Progenitor cell of endocrine pancreas (in vitro differentiated cells): ENCODE measurements at places on chromosomes 2 and 18. TPM values are rescaled to one million over a fixed set of nuclear protein-coding genes. Genes with fewer than 3 reads are reported as not detected.

GRCh38 chr2:121359170-121359569 lies 74.2 kb upstream of the TFCP2L1 start:
- no peak overlapping the region for H3K27ac ChIP-seq
- DNase-seq: no peak
- no peaks in the 10 kb centered on the region for H3K27me3 ChIP-seq
- no peak overlapping the region for H3K4me3 ChIP-seq
- H3K36me3 ChIP-seq: peaks cover 17% of the 10 kb centered on the region

- no peaks in the 10 kb centered on the region for H3K27me3 ChIP-seq
- H3K4me3 ChIP-seq: no peak overlapping the region
- H3K27ac ChIP-seq: no peak overlapping the region
- DNase-seq: no peak
- no peaks in the 10 kb centered on the region for H3K4me1 ChIP-seq
Measured at GRCh38 chr2:216959433-216959832, 99.6 kb upstream of the TNP1 start.

GRCh38 chr2:80527119-80527518 lies 222.6 kb upstream of the LRRTM1 start:
- no peaks in the 10 kb centered on the region for H3K27me3 ChIP-seq
- no peak overlapping the region for H3K27ac ChIP-seq
- no peaks in the 10 kb centered on the region for H3K36me3 ChIP-seq
- no peak for DNase-seq

DNA sequence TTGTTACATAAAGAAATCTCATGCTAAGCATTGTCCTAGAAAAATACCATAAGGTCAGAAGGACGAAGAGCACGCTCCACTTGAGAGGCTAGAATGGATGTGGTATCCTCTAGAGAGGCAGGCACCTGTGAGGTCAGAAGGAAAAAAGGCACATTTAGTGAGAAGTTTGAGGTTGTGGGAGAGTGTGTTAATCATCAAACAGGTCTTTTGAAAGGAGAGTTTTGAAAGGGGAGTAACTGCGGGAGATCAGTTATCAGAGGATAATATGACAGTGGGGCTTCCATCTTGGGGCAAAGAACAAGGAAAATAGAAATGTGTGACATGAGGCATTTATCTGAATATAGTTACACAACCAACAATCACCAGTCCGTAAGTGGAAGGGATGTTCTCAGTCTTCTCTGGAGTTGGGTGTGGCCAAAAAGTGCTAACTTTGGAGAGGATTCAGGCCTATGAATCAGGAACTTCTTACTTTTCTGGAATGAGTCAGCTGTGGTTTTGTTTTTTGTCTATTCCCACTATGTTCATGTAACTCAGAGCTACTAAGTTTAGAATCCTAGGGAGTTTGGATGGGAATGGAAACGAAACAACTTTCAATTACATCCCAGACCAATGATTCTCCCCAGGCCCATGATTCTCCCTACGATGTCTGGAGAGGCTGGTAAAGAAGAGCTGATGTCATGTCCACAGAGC lies 451.4 kb upstream of the ST6GAL2 start:
- H3K27me3 ChIP-seq: no peaks in the 10 kb centered on the region
- H3K27ac ChIP-seq: no peak overlapping the region
- H3K4me1 ChIP-seq: peaks cover 7% of the 10 kb centered on the region
- DNase-seq: no peak

DNA sequence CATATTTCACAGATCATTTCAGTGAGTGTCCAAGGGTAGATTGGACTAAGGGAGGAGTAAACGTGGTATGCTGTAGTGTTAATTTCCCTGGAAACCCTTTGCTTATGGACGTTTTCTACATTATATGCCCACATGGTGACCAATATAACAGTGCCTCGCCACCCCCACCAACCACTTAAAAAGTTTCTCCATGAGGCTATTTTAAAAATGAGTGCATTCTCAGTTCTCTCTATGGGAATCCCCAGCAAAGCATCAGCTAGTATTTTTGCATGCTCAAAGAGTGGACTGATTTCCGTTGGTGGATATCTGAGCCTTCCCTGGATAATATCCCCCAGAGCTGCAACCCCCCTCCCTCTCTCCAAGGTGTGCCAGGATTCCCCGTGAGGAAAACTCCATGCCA lies 73.2 kb downstream of the TGFA start:
- H3K4me3 ChIP-seq: no peak overlapping the region
- no peaks in the 10 kb centered on the region for H3K36me3 ChIP-seq
- H3K4me1 ChIP-seq: no peaks in the 10 kb centered on the region
- no peak for DNase-seq
- H3K27me3 ChIP-seq: no peaks in the 10 kb centered on the region
- no peak overlapping the region for H3K27ac ChIP-seq

Gene STPG4
- total RNA-seq: 0.33 and 0.34 TPM in 2 replicates

Gene TET3
- 38.2 and 40.7 TPM in 2 replicates for total RNA-seq

Gene FEV
- total RNA-seq: 13.5 and 15.6 TPM in 2 replicates
